Uterus (tissue), 4 donors: ENCODE measurements at places on chromosomes 1 and 21. TPM values are rescaled to one million over a fixed set of nuclear protein-coding genes. Genes with fewer than 3 reads are reported as not detected.

DNA sequence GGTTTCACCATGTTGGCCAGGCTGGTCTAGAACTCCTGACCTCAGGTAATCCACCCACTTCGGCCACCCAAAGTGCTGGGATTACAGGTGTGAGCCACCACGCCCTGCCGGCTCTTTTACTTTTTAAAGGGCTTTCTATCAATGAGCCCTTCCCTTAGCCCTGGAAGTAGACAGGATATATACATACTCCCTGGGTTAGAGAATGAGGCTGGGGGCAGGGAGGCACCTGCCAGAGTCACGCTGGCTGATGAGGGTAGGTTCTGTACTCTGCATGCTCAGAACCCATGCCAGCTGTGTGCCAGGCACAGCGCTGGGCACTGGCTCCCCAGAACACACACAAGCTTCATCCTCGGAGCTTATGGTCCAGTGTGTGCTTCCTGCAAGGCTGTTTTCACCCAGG lies 113.6 kb upstream of the IPO9 start:
- no peaks in the 10 kb centered on the region for H3K36me3 ChIP-seq
- peak overlapping the region; percentile 96 for H3K27ac ChIP-seq
- no peaks in the 10 kb centered on the region for H3K27me3 ChIP-seq

The ITPKB gene
- total RNA-seq: 117 TPM

- no peaks in the 10 kb centered on the region for H3K4me1 ChIP-seq
- H3K4me3 ChIP-seq: no peak overlapping the region
- no peaks in the 10 kb centered on the region for H3K27me3 ChIP-seq
Measured at GRCh38 chr1:233042834-233043233, 92.4 kb downstream of the NTPCR start.

- no peaks in the 10 kb centered on the region for H3K4me1 ChIP-seq
- no peak overlapping the region for H3K27ac ChIP-seq
- no peaks in the 10 kb centered on the region for H3K36me3 ChIP-seq
- H3K27me3 ChIP-seq: no peaks in the 10 kb centered on the region
- no peak overlapping the region for H3K4me3 ChIP-seq
- no peak for DNase-seq
Measured at GRCh38 chr21:34935898-34936297, 113.2 kb downstream of the RUNX1 start.

The ITLN2 gene
- total RNA-seq: not detected

- H3K27me3 ChIP-seq: no peaks in the 10 kb centered on the region
- DNase-seq: no peak
- no peak overlapping the region for H3K27ac ChIP-seq
- no peak overlapping the region for H3K4me3 ChIP-seq
Measured at GRCh38 chr1:20403423-20404145, 82.4 kb downstream of the CAMK2N1 start.

DNA sequence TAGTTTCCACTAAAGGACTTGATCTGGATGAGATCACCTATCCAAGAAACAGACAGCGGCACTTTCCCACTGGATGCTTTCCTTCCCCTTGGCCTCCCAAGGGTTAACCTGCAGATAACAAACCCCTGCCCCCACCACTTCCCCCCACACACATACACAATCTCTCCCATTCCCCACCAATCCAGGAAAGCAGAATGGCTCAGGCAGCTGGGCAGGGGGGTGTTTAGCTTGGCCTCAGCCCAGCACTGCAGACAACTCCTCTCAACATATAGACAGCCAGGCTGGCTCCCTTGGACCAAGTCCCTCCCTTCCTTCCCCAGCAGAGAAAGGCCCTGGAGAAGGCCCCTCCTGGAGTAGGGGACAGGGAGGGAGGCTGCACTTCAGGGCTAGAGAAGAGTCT lies 24.6 kb downstream of the PLEKHA6 start:
- no peak overlapping the region for H3K27ac ChIP-seq
- H3K4me3 ChIP-seq: no peak overlapping the region
- no peak for DNase-seq
- no peaks in the 10 kb centered on the region for H3K27me3 ChIP-seq
- H3K36me3 ChIP-seq: no peaks in the 10 kb centered on the region

The ATP5PO gene
- total RNA-seq: 165 TPM

GRCh38 chr1:203475012-203475981 lies at the start of gene PRELP:
PRELP (plus strand) TSS chr1:203475806; CDS start chr1:203483185, 7,379 bp downstream.
- H3K27me3 ChIP-seq: no peaks in the 10 kb centered on the region
- peak within 1 kb of the TSS; percentile 91 for H3K27ac ChIP-seq
- H3K36me3 ChIP-seq: no peaks in the 10 kb centered on the region
- peak; percentile 91 for DNase-seq

GRCh38 chr1:158327481-158327880 lies 3.9 kb downstream of the CD1B start:
- H3K27me3 ChIP-seq: no peaks in the 10 kb centered on the region
- DNase-seq: no peak
- no peaks in the 10 kb centered on the region for H3K36me3 ChIP-seq
- no peaks in the 10 kb centered on the region for H3K4me1 ChIP-seq

DNA sequence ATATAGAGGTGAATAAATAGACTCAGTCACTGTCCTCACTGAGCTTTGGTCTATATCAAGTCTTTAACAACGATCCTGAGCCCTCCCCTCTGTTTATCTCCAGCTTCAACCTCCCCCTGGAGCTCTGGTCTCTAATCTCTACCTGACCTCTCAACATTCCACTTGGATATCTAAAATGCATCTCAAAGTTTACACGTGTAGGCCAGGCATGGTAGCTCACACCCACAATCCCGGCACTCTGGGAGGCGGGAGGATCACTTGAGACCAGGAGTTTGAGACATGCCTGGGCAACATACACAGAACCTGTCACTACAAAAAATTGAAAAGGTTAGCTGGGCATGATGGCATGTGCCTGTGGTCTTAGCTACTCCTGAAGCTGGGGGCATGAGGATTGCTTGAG lies 53.4 kb downstream of the GADD45A start:
- no peaks in the 10 kb centered on the region for H3K36me3 ChIP-seq
- H3K27me3 ChIP-seq: no peaks in the 10 kb centered on the region
- no peak overlapping the region for H3K27ac ChIP-seq

The CRABP2 gene
- total RNA-seq: 14.3 TPM

The VAV3 gene
- 22.5 TPM for total RNA-seq

The SYCP1 gene
- not detected for total RNA-seq

The TMEM53 gene
- total RNA-seq: 1.5 TPM

DNA sequence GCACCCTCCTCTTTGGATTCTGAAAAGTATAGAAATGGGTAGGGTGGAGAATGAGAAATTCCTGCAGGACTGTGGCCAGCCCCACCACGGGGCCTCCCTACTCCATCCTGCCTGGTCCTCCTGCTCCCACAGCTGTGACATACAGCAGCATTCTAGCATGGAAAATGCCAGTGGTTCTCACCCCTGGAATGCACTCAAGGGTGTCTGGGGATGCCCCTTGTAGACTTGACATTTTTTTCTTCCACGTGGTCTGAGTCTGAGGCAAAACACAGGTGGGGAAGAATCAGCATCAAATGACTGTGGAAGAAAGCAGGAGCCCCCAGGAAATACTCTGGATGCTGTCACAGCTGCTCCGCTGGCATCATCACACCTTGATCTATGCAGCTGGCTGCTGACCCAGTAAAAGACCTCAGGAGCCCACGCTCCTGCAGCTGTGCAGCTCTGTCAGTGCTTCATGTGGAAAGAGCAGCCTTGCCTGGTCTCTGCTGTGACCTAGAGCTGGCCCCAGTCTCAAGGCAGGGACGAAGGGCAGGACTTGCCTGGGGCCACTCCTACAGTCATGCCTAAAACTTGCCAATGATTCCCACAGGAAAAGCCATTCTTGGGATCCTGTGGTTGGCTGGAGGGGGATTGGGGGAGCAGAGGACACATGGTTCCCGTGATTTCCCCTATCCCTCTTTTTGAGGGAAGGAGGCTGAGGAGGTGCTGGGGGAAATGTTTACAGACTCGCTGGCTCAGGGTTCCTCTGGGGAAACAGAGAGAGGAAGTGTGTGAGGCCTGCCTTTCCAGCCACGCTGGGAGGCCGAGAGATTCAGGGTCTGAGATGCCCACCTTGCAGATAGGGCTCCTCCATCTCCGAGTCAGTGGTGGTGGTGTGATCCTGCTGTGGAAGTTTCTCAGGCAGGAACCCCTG lies 10.8 kb upstream of the A3GALT2 start:
- H3K4me1 ChIP-seq: peaks cover 12% of the 10 kb centered on the region
- no peaks in the 10 kb centered on the region for H3K27me3 ChIP-seq
- H3K36me3 ChIP-seq: no peaks in the 10 kb centered on the region
- H3K4me3 ChIP-seq: no peak overlapping the region
- peak overlapping the region; percentile 6 for H3K27ac ChIP-seq

DNA sequence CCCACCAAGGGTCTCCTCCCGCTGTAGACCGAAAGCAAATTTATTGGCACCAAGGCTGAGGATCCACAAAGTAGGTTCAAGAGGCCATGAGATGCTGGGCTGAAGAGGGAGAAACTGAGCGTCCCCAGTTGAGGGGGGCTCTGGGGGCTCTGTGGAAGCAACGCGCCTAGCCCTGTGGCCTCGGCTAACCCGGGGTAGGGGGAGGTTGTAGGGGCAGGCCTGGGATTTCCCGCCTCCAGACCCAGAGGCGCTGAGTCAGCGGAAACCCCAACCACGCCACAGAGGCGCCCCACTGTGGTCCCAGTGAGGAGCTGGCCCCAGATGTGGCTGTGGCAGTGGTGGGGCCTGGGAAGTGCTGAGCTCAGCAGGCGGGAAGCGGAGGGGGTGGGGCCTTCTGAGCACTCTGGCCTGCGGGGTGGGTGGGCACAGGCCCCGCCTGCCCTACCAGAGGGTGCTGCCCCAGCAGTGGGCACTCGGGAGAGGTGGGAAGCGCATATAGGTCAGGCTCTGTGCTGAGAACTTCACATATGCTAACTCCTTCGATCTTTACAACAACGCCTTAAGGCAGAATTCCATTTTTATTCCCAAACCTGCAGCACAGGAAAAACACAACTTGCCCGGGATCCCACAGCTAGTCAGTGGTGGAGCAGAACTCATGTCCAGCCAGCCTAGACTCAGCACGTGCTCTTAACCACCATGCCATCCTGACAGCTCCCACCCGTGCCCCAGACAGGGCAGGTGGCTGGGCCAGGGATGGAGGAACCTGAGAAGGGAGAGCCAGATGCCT lies 1.5 kb upstream of the COL16A1 start:
- H3K27me3 ChIP-seq: no peaks in the 10 kb centered on the region
- peak; percentile 63 for DNase-seq
- peaks cover 22% of the 10 kb centered on the region for H3K4me1 ChIP-seq
- no peaks in the 10 kb centered on the region for H3K36me3 ChIP-seq
- H3K4me3 ChIP-seq: no peak overlapping the region

GRCh38 chr1:69103705-69104385 lies 463.9 kb upstream of the LRRC7 start:
- no peak overlapping the region for H3K4me3 ChIP-seq
- H3K36me3 ChIP-seq: no peaks in the 10 kb centered on the region
- H3K27me3 ChIP-seq: no peaks in the 10 kb centered on the region
- no peak for DNase-seq

The EXTL1 gene
- total RNA-seq: 1.7 TPM

The DYRK3 gene
- 16.5 TPM for total RNA-seq

The LEMD1 gene
- 1.6 TPM for total RNA-seq

- no peaks in the 10 kb centered on the region for H3K36me3 ChIP-seq
- no peak overlapping the region for H3K4me3 ChIP-seq
- peak overlapping the region; percentile 46 for H3K27ac ChIP-seq
Measured at GRCh38 chr1:91526496-91526895, 25.8 kb downstream of the CDC7 start.

DNA sequence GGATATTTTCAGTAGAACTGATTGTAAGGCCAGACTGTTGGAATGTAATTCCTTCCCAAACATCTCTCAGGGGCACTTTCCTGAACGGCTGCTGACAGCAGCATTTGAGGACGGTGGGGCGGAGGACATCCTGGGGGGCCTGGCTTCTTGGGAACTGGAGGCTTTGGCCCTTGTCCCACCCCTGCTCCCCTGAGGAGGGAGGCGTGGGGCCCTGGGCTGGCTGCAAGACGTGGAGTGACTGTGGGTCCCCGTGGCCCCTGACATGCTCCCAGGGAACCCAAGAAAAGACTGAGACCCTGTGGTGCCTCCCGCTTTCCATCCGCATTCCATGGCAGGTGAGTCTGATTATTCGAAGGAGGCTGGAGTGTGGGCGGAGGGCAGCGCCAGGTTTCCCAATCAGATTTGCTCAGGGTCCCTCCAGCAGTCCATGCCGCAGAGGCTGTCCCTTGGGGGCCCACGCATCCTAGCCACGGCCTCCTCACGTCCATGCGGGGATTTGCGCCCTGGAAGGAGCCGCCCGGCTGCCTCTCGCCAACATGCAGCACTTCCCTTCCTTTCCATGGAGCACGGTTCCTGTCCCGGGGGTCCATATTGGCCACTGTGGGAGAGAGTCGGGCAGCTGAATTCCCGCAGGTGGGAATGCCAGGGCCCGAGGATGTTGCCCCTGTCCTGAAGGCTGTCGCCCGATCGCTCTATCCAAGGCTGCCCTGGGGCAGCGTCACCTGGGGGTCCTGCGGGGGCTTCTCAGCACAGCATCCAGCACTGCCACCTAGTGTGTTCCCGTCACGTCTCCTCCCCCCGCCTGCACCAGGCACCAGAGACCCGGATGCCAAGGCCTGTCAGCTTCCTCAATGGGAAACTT lies 69.0 kb downstream of the FAAP20 start:
- no peak overlapping the region for H3K4me3 ChIP-seq
- no peak for DNase-seq
- H3K27ac ChIP-seq: no peak overlapping the region
- no peaks in the 10 kb centered on the region for H3K36me3 ChIP-seq

GRCh38 chr1:9128166-9128519 lies 759 bp downstream of the GPR157 start:
- H3K27ac ChIP-seq: peak overlapping the region; percentile 97
- no peaks in the 10 kb centered on the region for H3K36me3 ChIP-seq
- no peaks in the 10 kb centered on the region for H3K27me3 ChIP-seq

The TRPM2 gene
- 0.77 TPM for total RNA-seq

DNA sequence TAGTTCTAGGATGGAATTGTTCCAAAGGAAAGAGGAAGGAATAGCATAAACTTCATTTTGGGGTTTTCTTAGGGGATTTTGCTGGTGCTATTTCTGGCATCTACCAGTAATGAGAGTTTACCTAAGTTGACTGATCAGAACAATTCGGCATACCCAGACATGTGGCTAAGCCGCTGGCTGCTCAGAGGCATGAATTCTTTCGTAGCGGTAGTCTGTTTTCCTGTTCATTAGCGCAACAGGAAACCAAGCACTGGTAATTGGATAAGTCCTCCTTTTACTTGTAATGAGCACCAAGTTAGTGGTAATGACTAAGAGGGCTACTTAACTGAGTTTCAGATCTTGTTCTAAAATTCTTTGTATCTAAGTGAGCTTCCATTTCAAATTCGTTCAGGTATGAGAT lies 38.6 kb downstream of the C21orf91 start:
- no peaks in the 10 kb centered on the region for H3K4me1 ChIP-seq
- H3K27me3 ChIP-seq: no peaks in the 10 kb centered on the region
- DNase-seq: no peak
- H3K36me3 ChIP-seq: no peaks in the 10 kb centered on the region

- no peak for DNase-seq
- H3K36me3 ChIP-seq: no peaks in the 10 kb centered on the region
- no peak overlapping the region for H3K27ac ChIP-seq
- no peaks in the 10 kb centered on the region for H3K27me3 ChIP-seq
- H3K4me1 ChIP-seq: no peaks in the 10 kb centered on the region
Measured at GRCh38 chr1:119115311-119115710, 25.1 kb downstream of the WARS2 start.

The TNNI3K gene
- total RNA-seq: 0.26 TPM

- H3K27me3 ChIP-seq: no peaks in the 10 kb centered on the region
- no peak overlapping the region for H3K27ac ChIP-seq
- no peak for DNase-seq
- no peak overlapping the region for H3K4me3 ChIP-seq
- no peaks in the 10 kb centered on the region for H3K36me3 ChIP-seq
Measured at GRCh38 chr21:45552696-45553391, 10.6 kb upstream of the SLC19A1 start.

The NFASC gene
- 68.7 TPM for total RNA-seq
